ENCODE measurements at places on chromosomes 3 and 15. TPM values are rescaled to one million over a fixed set of nuclear protein-coding genes. Genes with fewer than 3 reads are reported as not detected.

GRCh38 chr15:93987068-93987467 is 244.3 kb upstream of the MCTP2 start:
- DNase-seq: no peak

POPDC2 gene
- 0.54 TPM for polyA plus RNA-seq

- DNase-seq: no peak
Observed at GRCh38 chr3:193793123-193793522, 200.1 kb downstream of the OPA1 start.

DNA sequence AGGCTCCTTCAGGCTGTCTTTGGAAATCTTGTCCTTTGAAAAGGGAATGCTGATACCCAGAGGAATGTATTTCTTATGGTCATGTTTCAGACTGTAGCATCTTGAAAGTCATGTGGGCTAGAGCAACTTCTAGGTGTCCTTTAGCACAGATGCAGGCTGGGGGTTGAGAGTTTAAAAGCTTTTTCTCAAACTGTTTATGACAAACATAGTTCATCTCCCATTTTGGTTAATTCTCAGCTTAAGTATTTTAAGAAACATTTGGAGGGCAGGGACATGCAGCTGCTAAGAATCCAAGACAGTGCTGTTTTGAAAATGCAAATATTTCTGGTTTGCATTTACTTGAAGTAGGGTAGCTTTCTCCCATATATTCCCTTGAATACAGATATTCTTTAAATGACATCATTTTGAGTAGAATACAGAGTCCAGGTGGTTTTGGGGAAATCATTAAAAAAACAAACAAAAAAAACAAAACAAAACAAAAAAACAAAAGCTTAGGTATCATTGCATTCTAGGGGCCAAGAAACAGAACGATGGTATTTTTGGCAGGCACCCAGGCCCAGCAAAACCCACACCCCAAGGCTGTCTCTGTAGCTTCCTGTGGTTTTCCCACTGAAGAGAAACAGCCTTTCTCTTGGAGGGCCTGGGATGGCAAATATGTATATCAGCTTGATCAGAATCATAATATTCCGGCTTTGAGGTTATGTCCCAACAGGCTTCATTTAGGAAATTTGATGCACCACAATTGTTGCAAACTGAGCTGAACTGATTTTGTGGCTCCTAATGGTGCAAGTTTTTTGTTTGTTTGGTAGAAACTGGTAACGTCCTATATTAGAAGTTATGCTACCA is 120.0 kb downstream of the ATG7 start:
- no peak for DNase-seq

DNA sequence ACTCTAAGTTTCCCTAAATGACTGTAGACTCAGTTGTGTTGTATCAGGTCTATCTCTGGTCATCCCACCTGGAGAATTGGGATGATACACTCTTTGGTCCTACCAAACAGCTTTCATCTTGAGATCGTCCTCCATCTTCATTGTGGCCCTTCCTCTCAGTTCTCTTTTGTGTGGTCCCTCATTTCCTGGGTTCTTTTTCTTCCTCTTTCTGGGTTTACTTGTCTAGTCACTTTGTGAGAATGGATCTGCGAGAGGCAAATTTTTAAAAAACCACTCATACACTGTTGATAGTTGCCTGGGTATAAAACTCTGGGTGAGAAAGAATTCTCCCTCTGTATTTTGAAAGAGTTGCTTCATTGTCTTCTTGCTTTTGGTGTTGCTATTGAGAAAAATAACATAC is 6.0 kb upstream of the AMOTL2 start:
- DNase-seq: no peak

DNA sequence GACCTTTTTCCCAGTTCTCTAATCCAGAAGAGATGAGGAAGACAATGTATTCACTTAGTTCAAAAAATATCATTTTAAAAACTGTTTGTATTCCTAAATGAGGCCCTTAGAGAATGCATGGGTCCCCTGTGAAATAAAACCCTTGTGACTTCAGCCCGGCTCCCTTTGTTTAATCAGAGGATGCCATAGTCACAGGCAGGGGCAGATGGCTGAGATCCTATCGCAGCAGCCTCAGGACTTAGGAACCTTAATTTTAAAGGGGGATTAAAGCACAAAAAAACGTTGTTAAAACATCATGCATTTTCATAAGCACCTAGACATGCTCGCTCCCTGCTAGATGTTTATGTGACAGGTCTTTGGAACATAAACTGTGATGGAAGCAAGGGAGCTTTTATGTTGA is 176.6 kb downstream of the IL20RB start:
- DNase-seq: no peak

DNA sequence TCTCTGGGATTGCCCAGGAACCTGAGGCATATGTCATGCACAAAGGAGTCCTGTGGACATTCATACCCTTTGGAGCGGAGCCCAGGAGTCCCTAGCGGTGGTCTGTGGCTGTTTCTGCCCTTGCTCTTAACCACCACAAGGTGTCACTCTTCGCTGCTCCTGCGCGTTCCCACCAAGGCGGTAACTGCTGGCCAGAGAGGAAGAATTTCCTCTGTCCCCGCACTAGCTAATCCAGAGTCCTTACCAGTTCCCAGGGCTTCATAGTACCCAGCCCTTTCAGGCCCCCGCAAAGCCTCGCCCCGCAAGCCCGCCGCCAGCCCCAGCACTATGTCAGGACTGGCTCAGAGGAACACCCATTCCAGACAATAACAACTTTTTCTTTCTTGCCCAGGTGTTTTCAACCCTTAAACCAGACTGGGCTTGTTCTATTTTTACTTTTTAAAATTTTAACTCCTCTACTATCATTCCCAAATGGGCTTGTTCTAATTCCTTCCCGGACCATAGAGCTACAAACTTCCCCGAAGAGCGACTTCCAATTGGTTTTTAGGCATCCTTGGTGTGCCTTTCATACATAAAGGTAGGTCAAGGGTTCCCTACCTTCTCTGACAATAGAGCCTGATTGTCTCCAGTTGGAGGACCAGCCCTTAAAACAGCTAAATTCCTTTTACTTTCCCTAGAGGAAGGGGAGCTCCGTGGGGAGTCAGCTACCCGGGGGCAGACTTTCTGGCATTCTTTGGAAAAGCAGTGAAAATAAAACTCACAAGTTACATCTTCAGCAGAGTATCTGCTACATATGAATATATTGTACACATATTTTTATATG is 31.8 kb upstream of the ZNF774 start:
- DNase-seq: peak; percentile 95

DNA sequence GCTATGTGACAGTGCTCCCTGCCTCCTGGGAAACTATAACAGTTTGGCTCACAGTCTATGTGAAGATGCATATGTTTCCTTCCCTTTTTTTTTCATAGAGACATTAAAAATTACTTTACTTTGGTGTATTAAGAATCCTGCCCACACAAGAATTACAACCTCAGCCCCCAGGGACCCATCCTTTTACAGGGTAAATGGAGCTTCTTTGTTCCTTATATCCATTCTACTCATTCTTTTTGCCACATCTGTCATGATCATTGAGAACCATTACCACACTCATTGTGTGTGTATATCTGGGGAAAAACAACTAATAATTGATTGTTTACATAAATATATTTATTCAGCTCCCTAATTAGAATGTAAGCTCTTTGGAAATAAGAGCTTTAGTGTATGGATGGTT is 157.4 kb downstream of the SSR3 start:
- no peak for DNase-seq

- DNase-seq: no peak
Observed at GRCh38 chr3:195550723-195551122, 7.6 kb upstream of the PPP1R2 start.

- DNase-seq: no peak
Observed at GRCh38 chr3:87335931-87336330, 59.5 kb upstream of the POU1F1 start.

GCNT3 gene
- 69.2 TPM for polyA plus RNA-seq

DNA sequence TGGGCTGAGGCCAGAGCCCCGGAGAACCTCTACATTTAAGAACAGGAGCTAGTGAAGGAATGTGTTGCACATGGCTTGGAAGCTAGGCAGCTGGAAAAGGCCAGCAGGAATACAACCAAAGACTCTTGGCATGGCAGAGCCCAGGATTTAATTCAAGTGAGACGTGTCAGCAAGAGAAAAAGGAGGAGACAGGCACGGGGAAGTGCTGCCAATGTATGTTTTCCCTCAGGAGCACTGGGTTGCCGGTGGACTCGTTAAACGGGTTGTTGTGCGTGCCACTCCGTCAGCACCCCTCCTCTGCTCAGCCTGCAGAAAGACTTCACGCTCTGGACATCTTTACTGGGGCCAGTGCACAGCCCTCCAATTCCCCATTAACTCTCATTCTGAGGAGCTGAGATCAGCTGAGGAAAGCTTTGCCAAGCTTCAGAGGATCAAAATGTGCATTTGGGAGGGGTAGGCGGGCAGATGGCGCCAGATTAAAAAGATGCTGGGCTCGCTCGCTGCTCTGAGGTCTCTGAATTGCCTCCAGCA is 103.7 kb downstream of the PDZRN3 start:
- DNase-seq: no peak

DNA sequence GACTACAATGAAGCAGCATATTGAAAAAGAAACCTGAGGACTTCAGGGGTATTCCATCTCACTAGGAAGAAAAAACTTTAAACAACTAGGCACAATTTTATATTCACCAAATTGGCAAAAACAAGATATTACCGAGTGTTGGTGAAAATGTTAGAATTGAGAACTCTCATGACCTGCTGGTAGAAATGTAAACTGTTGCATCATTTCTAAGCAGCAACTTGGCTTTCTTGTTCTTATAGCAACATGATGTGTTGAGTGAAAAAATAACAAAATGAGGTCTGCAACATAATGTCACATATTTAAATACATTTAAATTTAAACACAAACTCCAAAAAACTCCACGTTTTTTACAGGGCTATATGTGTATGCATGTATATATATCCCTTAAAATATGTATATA is 59.0 kb upstream of the SPPL2A start:
- DNase-seq: no peak

DNA sequence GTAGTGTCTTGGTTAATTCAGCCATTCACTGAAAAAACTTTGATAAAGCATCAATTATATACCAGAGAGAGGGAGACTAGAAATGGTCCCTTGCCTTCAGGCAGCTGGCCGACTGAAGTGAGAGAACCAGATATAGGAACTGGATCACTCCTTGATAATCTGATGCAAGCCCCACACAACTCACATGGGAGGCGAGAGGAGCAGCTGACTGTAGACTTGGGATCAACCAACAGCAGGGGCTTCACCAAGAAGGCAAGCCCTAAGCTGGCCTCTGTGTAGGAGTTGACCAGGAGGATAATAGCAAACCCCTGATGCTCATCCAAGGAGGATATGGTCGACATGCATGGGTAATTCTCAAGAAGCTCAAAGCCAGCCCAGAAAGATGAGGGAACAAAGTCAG is 133.1 kb downstream of the SRGAP3 start:
- no peak for DNase-seq

DNA sequence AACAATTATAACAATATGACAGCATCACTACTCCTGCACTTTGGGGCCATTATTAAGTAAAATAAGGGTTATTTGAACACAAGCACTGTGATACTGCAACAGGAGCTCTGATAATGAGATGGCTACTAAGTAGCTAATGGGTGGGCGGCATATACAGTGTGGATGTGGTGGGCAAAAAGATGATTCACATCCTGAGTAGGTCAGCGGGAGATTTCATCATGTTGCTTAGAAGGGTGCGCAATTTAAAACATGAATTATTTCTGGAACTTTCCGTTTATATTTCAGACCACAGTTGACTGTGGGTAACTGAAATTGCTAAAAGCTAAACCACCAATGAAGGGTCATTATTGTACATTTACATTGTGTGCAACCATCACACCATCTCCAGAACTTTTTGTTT is 42.3 kb downstream of the FBXO22 start:
- DNase-seq: no peak

GRCh38 chr3:120497336-120497735 is 46.5 kb upstream of the FSTL1 start:
- DNase-seq: no peak

FOXB1 gene
- not detected for polyA plus RNA-seq

FBXO40 gene
- not detected for polyA plus RNA-seq

SLC6A1 gene
- not detected for polyA plus RNA-seq

DNA sequence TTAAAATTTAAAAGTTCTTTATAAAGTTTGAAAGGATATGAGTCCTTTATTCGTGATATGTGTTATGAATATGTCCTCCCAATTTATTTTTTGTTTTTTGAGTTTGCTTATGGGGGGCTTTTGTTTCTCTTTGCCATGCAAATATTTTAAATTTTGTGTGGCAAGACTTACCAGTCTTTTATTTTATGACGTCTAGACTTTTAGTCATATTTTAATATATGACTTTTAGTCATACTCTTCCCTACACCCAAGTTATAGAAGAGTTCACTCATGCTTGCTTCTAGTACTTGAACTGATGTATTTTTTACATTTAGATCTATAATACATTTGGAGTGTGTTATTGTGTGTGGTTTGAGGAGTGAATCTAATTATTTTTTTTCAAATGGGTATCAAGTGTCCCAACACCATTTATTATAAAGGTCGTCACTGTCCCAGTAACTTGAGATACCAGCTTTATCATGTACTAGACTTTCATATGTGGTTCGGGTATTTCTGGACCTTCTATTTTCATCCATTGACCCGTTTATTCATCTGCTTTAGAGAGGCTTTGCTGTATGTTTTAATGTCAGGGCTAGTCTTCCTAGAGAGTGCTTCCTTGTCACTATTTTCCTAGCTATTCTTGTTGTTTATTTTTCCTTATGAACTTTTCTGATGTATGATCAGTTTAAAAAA is 755 bp downstream of the PARP15 start:
- DNase-seq: no peak

PLSCR2 gene
- polyA plus RNA-seq: not detected

DNA sequence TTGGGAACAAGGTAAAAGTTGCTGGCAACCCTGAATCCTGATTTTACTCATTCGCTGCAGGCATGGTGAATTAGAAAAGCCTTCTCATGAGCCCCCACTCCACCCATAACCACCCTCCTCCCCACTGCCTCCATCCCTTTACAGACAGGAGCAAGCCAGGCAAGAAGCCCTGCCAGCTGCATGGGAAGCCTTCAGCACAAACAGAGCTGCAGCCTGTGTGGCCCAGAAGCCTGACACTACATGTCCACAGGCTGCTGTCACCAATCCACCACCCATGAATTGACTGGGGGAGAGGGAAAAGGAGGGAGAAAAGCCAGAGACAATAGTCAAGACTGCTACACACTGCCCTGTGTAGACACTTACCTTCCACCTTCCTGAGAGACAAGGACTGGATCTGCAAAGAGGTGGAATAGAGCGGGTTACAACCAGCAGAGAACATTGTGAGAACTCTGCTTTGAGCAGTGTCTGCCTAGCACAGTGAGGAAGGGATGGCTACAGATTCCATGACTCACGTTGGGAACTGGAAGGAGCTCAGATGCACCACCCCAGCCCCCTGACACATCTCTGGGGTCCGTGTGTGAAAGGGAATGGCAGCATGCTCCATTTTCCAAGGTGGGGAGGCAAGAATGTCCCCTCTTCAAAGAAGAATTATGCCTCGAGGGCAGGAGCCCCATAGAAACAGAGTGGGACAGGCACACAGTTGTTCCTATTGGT is 33.9 kb downstream of the DZIP1L start:
- no peak for DNase-seq

CCDC54 gene
- polyA plus RNA-seq: not detected

DNA sequence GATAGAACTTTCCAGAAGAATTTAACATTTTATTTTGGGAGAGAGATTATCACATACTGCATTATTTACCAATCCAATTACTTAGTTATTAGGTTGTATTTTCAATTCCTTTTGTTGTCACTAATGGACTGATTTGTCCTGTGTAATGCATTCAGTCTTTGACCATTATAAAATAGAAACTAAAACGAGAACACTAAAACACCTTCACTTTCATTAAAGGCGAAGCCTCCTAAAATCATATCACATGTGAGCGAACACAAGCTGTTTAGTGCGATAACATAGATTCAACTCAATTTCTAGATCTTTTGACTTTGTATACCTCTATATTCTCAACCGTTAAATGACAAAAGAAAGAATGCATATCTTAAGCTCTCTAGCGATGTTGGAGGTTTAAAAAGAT is 253.4 kb downstream of the VGLL3 start:
- no peak for DNase-seq

Data from A549 (cell line).